ENCODE measurements at places on chromosomes 12 and 14. TPM values are rescaled to one million over a fixed set of nuclear protein-coding genes. Genes with fewer than 3 reads are reported as not detected.

The NFYB gene
- polyA plus RNA-seq: 9.1 TPM

The FBLN5 gene
- 0.27 TPM for polyA plus RNA-seq

The CPSF2 gene
- polyA plus RNA-seq: 22.1 TPM

The AGAP2 gene
- 0.28 TPM for polyA plus RNA-seq

DNA sequence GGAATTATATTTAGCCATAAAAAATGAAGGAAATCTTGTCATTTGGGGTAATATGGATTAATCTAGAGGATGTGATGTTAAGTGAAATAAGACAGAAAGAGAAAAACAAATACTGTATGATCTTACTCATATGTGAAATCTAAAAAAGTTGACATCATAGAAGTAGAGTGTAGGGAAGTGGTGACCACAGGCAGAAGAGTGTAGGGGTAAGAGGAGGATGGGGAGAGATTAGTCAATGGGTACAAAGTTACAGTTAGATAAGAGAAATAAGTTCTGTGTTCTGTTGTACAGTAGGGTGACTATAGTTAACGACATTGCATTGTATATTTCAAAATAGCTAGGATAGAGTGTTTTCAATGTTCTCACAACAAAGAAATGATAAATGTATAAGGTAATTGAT, 87.0 kb downstream of the TSHR start:
- DNase-seq: no peak

DNA sequence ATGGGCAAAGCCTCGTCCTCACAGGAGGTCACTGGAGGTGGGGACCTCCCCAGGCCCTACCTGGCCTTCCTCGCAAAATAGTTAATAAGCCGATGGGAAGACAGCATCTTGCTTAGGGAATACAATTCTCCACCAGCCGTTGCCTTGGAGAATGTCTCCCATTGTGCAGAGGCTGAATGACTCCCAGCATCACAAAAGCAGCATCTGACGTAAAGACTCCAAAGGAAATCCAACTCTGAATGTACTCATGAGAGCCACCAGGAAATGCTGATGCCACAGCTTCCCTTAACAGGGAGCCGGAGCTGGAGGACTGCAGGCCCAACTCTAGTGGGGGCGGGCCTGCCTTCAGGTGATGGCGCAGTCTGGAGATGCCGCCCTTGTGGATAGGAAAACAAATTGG, 15.5 kb downstream of the CCDC63 start:
- no peak for DNase-seq

- no peak for DNase-seq
Measured at GRCh38 chr12:1695886-1696670, 5.2 kb downstream of the ADIPOR2 start.

DNA sequence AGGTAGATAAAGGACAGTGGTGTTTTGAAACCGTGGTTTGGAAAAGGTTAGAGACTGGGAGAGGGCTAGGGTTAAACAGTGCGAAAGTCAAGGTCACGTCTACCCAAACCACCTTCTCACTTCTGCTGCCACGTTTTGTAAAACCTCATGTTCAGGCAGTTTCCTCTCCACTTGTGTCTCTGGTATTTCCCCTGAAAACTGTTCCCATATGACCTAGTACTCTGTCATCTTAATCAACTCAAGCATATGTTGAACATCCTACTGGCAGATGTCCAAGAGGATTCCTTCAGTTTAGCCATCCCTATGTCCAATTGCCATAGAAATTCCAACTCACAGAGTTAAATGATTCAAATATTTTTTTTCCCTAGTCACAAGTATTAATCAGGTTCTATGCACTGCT, 17.4 kb downstream of the CLEC4C start:
- peak; percentile 8 for DNase-seq

GRCh38 chr14:30312214-30312613, 246.7 kb upstream of the G2E3 start:
- DNase-seq: no peak

- DNase-seq: peak; percentile 63
Measured at GRCh38 chr12:92938018-92938417, 8.9 kb upstream of the EEA1 start.

DNA sequence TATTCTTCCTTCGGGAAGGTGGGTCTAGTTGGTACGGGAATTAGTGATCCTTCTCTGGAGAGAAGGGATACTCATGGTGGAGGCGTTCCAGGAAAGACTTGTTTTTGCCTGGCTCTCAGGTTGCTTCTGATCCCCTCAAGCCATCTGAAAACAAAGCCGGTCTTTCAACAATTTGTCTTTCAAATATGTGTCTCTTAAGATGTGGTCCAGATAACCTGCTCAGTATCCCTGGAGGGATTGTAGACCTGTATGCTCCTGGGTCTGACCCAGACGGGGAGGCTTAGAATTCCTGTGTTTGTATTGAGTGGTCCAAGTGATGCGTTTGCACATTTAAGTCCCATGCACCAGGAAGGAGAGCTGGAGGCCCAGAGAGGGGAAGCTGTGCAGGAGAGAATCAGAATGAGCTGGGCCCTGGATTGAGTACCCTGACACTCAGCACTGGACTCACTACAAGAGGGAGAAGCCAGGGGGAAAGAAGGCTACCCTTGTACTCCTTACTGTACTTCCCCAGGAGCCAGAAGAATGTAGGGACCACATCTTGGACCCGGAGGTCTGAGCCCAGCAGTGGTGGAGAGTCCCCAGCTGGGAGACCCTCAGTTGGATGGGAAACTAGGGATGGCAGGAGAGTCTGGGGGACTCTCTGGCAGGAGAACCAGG, 40.4 kb downstream of the ERH start:
- DNase-seq: no peak

GRCh38 chr12:124286971-124287370, 7.9 kb upstream of the RFLNA start:
- DNase-seq: no peak

GRCh38 chr14:34334329-34334728, 127.7 kb downstream of the SPTSSA start:
- DNase-seq: no peak

GRCh38 chr12:109764776-109765445, 51.3 kb downstream of the FAM222A start:
- no peak for DNase-seq

DNA sequence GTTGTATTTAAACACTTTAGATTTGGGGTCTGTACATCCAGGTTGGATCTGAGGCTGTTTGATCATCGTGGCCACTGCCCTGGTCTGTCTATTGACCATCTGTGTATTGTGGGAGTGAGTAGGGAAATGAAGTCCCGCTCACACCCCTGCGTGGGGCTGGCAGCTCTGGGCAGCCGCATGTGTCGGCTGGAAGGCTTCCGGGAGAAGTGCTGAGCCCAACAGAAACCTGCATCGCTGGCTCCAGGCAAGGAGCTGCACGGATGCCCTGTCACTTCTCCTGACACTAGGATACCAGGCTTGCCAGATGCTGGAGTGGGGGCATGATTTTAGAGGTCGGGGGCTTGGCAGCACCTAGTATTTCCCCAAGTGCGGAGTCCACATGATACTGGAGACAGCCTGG, 93.6 kb downstream of the PHETA1 start:
- DNase-seq: no peak

- DNase-seq: no peak
Measured at GRCh38 chr12:108599948-108600701, 2.2 kb upstream of the TMEM119 start.

GRCh38 chr14:93538413-93538812, 107.7 kb downstream of the UNC79 start:
- peak; percentile 16 for DNase-seq

DNA sequence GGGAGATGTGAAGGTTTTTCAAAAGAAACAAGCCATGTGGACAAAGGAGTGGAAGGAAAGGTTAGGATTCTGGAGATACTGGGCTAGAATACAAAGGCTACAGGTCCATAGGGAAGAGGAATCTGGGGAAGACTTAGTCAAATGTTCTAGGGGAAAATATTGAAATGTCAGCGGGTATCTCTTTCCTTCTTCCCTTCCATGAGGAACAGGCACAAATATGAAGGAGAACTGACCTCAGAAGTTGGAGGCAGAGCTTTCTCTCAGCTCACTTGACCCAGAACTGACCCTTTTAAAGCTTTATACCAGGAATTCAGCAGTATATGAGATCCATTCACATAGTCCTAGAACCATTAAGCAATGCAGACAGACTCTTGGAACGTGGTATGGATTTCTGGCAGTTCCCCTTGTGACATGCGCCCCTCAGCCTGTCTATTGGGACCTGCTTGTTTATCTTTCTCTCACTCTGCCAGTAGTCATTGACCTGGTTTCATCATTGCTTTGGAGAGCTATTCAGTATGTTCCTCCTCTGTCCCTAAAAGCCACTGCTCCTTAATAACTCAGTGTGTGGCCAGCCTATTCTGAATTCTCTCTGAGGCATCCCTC, 43.0 kb upstream of the GSG1 start:
- DNase-seq: no peak

DNA sequence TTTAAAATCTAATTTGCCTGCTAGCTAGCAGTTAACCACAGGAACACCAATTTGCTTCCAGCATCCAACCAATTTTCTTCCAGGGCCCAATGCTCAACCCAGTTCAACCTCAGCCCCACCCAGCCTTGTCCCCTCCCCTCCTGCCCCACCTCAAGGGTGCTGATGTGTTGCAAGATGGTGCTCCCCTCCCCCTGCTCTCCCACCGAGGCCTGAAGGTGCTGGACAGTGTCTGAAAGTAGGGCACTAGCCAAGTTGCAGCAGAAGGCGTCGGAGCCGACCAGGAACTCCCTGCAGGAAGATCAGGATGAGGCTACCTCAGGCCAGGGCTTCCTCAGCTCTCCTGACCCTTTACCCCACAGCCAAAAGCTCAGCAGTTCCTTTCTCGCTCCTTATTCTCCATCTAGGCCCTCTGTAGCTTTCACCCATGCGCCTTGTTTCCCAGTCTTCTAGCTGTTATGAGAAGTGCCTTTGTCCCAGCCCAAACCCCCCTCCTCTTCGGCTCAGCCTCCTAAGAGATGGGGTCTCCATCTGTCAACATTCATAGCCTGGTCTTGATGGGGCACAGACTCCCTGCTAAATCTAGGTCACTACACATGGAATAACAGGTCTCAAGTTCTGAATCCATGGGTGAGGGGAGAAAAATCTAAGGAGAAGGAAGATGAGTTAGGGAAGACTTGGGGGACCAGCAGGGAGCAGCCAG, 3.6 kb downstream of the STAT6 start:
- DNase-seq: no peak

DNA sequence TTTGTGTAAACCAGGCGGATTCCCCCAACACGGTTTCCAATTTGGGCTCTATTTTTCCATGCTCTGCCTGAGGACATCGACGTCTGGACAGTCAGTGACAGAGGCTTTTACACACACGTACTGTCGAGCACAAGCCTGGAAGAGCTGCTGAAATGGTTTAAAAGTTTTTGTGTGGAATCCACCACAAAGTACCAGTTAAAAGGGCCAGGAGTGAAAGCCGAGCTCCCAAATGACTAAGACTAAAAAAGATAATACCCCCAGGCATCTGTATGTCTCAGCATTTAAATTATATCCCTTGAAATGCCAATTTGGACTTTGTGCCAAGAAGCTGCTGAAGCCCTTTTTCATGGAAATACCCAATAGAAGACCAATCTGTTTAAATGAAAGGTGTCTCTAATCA, 173.2 kb downstream of the EGLN3 start:
- DNase-seq: peak; percentile 5

DNA sequence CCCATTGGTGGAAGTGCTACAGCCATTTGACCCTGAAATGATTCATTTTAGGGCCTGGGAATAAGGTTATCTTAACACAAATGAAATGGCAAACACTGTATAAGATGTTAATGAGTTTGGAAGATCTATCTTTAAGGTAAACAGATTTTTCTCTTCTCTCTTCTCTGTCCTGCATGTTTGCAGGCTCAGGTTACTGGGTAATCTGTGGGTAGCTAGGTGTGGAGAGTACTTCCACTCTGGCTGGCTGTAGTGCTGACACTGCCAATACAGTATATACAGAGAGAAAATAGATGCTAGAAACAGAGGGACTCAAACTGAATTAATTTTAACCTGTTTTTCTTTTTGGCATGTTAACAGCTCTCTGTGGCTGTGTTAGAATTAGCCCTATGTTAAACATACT, 84.6 kb downstream of the SLC38A6 start:
- DNase-seq: no peak

DNA sequence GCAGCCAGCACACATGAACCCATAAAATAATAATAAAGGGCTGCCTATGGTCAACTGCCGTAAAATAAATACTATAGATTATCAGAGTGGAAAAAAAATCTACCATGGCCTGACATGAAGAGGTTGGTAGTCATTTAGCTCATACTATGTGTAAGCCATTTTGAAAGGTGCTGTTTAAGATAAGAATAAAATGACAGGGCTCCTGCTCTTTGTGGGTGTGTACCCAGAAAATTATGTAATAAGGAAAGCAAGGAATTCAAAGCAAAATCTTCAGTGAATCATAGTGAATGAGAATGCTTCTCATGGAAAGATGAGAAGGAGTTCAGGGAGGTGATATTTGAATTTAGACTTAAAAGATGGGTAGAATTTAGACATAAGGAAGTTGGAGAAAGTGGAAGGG, 42.9 kb upstream of the PPM1H start:
- DNase-seq: no peak

DNA sequence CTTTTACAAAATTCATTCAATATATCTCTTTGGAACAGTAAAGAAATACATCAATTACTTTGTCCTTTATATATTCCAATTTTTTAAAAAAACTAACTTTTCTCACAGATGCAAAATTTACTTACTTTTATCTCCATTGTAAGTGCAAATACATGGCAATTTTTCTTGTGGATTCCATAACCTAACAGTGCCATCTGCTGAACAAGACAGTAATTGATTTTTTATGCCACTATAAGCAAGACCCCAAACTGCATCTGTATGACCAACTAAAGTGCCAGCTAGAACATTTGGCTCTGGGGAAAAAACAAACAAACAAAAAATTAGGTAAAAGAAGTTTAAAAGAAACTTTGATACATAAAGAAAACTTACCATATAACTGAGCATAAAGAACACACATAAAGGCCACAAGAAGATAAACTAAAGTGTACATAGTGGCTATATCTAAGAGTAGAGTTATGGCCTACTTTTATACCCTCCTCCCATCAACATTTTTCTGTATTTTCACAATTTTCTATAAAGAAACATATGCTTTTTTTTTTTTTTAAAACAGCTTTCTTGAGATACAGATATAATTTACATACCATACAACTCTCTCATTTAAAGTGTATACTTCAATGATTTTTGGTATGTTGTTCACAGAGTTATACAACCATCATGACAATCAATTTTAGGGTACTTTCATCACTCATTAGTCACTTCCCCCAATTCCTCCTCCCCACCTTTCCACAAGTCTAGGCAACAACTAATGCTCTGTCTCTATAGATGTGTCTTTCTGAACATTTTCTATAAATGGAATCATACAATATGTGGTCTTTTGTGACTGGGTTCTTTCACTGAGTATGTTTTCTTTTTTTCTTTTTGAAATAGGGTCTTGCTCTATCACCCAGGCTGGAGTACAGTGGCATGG, 32.6 kb downstream of the COCH start:
- DNase-seq: peak; percentile 34

DNA sequence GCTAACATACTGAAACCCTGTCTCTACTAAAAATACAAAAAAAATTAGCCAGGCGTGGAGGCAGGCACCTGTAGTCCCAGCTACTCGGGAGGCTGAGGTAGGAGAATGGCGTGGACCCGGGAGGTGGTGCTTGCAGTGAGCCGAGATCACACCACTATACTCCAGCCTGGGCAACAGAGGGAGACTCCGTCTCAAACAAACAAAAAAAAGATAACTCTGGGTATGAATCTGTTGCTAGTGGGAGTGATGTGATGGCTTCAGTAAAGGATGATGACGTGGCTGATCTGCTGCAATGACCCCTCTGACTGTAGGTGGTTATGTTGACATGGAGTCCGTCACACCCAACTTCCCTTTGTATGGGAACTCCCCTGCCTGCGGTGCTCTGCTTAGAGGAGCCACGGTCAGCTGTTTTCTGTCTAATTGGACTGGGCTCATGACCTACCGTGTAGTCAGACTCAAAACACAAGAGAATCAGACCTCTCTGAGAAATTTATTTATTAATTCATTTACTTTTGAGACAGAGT, 59.1 kb upstream of the MED13L start:
- DNase-seq: no peak
